IMR-90 (cell line): ENCODE measurements at places on chromosomes 5 and 9. TPM values are rescaled to one million over a fixed set of nuclear protein-coding genes. Genes with fewer than 3 reads are reported as not detected.

FCHSD1 gene
- polyA plus RNA-seq, result 58.7 and 62.1 TPM in 2 replicates

APBA1 gene
- 5.1 and 8.8 TPM in 2 replicates for polyA plus RNA-seq

BAAT gene
- polyA plus RNA-seq, result not detected in 2 replicates

DOK3 gene
- 3.6 and 3.9 TPM in 2 replicates for polyA plus RNA-seq

TMEM215 gene
- polyA plus RNA-seq, result not detected in 2 replicates

C6 gene
- 0.05 and 0.09 TPM in 2 replicates for polyA plus RNA-seq

SNCB gene
- 0.40 and 0.41 TPM in 2 replicates for polyA plus RNA-seq

EGFL7 gene
- polyA plus RNA-seq, result 10.4 and 16.4 TPM in 2 replicates

WNT8A gene
- polyA plus RNA-seq, result not detected in 2 replicates

INSL4 gene
- polyA plus RNA-seq, result 0.03 TPM in 1 of 2 replicates, not detected in the other

ARSI gene
- polyA plus RNA-seq, result 14.8 and 15.5 TPM in 2 replicates

TMEM245 gene
- 21.0 and 24.8 TPM in 2 replicates for polyA plus RNA-seq

FEM1C gene
- 5.3 and 6.3 TPM in 2 replicates for polyA plus RNA-seq

SHLD3 gene
- 1.6 and 1.7 TPM in 2 replicates for polyA plus RNA-seq

SLC25A2 gene
- not detected in 2 replicates for polyA plus RNA-seq

FCN2 gene
- not detected in 2 replicates for polyA plus RNA-seq

RBM22 gene
- polyA plus RNA-seq, result 30.2 and 34.2 TPM in 2 replicates

ARL14EPL gene
- polyA plus RNA-seq, result not detected in 2 replicates

PHF19 gene
- polyA plus RNA-seq, result 55.6 and 56.9 TPM in 2 replicates

MYMK gene
- polyA plus RNA-seq, result not detected in 2 replicates

PRDM9 gene
- not detected in 2 replicates for polyA plus RNA-seq

CLPTM1L gene
- 110 and 114 TPM in 2 replicates for polyA plus RNA-seq

EIF4E1B gene
- not detected in 2 replicates for polyA plus RNA-seq

SPATA31E1 gene
- 0.03 and 0.04 TPM in 2 replicates for polyA plus RNA-seq

SH3TC2 gene
- 3.3 and 3.4 TPM in 2 replicates for polyA plus RNA-seq

CDH12 gene
- not detected in 2 replicates for polyA plus RNA-seq

CDH6 gene
- 69.1 and 72.2 TPM in 2 replicates for polyA plus RNA-seq

NPR3 gene
- polyA plus RNA-seq, result 23.2 and 24.6 TPM in 2 replicates

HK3 gene
- polyA plus RNA-seq, result not detected in 2 replicates

FOXI1 gene
- not detected in 2 replicates for polyA plus RNA-seq

FGD3 gene
- polyA plus RNA-seq, result not detected in 2 replicates
